CD4-positive, alpha-beta T cell treated with Interferon alpha-2 for 1 hour (primary cell): ENCODE measurements at places on chromosomes 4 and X.

DNA sequence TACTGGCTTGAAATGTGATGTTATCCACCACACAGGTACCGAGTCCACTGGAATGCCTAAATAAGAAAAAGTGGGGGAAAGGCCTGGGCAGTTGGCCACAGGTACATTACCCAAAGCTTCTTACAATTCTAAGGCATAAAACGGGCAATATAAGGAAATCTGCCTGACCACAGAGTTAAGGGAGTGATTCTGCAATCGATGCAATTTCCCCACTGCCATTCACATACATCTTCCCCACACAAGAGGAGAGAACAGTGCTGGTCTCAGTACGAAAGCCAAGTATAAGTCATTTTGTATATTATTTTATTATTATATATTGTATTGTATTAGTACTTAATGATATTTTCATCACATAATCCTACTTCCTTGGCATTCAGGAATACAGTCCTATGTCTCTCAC, 30.6 kb downstream of the RFC1 start:
- DNase-seq: no peak

GRCh38 chr4:165458471-165458870, 79.7 kb downstream of the CPE start:
- no peak for DNase-seq

DNA sequence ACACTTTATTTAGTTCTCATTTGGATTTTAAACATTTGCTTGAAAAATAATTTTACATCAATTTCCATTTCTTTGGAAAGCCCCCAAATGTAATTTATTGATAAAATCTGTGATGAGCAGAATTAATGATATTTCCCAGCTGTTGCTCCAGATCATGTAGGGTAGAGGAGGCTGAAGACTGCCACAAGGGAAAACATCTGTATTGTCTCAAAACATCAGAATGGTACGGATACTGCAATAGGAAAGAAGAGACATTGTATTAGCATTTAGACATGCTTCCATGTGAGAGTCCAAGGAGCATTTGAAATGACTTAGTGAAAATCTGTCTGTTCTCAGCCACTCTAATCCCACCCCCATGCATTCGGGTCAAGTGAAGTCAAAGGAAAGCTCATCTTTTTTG, 14.4 kb downstream of the ADH1A start:
- no peak for DNase-seq

GRCh38 chr4:147244786-147245185, 236.1 kb upstream of the EDNRA start:
- DNase-seq: no peak

DNA sequence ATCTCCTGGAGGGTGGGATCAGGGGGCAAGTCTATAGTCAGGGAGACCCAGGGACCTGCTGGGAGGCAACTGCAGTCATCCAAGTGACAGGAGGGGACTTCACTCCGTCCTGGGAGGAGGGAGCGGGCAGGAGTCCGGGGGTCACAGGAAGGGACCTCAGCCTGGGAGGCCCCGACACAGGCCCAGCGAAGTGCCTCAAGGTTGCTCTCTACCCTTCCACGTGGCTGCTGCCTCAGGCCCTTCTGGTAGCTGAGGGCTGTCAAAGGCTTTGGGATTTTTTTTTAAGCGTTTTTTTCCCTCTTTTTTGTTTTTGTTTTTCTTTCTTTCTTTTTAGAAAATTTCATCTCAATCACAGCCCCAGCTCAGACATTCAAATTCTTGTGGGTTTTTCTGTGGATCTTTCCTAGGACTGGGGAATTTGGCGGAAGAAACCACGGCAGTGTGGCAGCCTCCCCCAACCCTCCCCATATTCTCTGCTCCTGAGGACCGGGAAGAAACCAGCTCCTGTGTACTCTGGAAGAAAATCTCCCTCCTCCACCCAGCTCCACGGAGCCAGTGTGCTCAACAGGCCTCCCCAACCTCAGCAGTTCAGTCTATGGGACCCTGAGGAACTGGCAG, 1.4 kb upstream of the HAUS7 start:
- DNase-seq: no peak

DNA sequence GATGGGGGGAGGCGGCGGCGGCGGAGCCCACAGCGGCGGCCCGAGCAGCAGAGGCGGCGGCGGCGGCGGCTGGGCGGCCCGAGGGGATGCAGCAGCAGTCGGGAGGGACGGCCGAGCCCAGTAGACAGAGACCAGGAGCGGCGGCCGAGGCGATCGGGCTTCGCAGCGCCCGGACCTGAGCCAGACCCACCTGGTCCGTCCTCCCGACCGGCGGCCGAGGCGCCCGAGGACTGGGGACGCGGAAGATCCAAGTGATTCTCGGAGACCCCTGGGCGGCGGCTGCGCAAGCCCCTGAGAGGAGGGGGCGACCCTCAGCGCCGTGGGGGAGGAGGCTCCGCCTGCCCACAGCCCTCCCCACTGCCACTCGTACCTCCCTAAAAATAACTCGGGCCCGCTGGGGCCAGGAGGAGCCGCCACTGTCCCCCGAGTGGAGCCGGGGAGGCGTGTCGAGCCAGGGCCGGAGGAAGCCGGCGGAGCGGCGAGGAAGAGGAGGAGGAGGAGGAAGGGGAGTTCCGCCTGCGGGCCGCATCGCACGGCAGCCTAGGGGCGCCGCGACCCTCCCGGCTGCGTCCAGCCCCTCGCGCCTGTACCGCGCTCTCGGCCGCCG, 608 bp downstream of the RAPGEF2 start:
- peak; percentile 20 for DNase-seq

GRCh38 chrX:19589105-19589504, 73.8 kb upstream of the MAP3K15 start:
- no peak for DNase-seq

- DNase-seq: no peak
These were observed 198.8 kb upstream of the BMP3 start for GRCh38 chr4:80831383-80832361.

- DNase-seq: no peak
These were observed 2092.4 kb upstream of the TENM3 start for GRCh38 chr4:180150818-180151217.

GRCh38 chrX:46551494-46552128, 6.4 kb upstream of the ZNF674 start:
- DNase-seq: no peak

DNA sequence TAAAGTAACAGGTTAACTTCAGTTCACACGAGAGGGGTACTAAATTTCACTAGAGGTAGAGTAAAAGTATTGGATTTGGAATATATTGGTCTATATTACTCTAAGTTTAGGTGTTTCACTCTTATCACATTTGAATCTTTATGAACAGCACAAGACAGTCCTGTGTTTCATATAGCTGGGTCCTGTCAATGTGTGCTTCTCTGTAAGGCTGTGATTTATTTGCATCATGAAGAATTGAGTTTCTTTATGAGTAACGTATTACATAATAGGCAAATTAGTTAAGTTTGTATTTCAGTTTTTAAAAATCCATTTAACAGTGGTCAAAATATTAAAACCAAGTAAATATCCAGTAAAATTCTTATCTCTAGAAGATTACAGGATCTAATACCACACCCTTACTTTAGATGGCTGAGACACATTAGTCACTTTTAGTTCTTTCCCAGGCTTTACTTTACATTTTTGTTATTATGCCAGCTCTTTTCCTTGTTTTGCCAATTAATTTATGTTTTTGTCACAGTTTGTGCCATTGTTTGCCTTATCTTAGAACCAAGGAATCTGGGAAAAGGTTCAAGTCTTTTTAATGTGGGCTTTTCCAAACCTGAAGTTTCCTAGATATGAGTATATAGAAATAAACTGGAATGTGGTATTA, 32.1 kb downstream of the NUDT6 start:
- no peak for DNase-seq

DNA sequence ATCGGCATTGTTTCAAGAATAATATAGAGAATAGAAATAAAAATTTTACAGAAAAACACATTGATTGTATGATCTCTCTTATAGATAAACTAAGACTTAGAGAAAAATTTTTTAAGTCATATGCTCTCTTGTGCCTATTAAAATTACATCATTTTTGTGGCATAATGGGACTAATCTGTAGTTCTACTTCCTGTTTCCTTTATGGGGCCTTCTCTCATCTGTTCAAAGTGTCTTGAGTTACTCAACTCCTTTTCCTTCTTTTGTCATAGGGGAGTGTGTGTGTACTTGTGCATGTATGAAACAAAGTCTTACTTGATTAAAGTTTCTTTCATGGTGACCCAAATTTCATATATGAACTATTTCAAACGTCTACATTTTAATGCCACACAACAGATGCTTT, 1448.9 kb upstream of the TENM3 start:
- no peak for DNase-seq

DNA sequence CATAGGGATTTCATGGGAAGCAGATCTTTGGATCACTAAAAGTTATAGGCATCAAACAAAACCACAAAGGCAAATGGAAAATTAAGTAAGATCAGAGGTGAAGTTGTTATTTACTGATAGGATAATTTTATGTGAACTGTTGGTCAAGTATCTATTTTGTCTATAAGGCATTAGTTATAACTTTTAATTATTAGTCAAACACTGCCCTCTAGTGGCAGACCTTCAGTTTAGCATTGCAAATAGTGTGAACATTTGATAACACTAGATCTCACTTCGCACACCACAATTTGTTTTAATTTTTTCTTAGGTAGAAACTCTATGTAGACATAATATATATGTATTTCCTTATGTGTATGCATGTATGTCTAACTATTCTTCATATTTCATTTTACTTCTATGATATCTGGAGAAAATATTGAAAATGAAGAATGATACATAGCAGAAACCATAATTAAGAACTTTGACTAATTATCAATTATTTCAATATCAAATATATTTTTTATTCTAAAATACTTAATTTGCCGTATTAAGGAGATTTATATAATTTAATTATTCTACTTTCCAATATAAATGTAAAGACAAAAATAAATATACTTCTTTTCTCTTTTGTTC, 214.5 kb upstream of the TACR3 start:
- DNase-seq: peak; percentile 44

DNA sequence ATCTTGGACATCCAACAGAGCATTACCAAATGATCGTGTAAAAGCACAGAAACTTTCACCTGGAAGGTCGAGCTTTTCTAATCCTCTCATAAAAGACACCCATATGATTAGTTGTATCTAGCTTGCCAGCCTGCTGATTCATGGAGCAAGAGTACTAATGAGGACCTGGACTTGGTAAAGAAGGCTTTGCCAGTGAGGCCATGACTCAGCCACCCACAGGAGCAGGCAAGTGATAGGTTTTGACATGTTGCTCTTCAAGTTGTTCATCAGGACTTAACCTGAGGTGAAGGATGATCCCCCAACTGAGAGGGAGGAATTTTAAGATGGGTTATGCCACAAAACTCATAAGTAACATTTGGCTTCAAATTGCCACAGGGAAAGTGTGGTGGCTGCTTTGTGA, 24.7 kb upstream of the EPGN start:
- DNase-seq: no peak

GRCh38 chr4:98659106-98659592, 738 bp upstream of the TSPAN5 start:
- no peak for DNase-seq

GRCh38 chr4:118322831-118323502, 29.8 kb downstream of the PRSS12 start:
- DNase-seq: no peak

- no peak for DNase-seq
These were observed 53.1 kb downstream of the FAM114A1 start for GRCh38 chr4:38920677-38921076.

DNA sequence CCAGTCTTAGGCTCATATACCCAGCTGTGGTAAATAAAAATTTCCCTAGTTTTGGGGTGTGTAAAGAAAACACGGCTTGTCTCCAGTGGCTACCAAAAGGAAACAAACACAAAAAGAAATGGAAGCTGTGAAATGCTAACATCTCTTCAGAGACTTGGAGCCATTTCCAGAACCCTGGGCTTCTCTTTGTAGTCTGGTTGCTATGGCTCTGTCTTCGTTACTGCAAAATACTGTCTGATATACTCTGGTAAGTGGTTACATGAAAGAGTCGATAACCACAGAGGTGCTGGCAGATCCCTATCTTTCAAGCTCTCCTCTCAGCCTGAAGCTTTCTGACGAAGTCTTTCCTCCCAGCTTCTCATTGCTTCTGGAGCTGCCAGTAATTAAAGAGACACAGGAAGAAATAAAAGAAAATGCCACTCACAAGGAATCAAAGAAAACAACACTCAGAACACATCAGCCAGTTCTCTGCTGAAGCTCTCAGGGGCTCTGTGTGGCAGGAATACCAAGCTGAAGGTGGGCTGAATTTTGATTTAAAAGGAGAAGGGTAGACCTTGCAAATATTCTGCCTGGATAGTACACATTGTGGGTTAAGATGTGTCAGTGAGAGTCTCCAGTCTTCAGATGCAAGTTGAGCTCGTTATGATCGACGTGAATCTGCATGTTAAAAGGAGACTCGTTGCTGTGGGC, 107.6 kb upstream of the FAM9C start:
- peak; percentile 65 for DNase-seq

DNA sequence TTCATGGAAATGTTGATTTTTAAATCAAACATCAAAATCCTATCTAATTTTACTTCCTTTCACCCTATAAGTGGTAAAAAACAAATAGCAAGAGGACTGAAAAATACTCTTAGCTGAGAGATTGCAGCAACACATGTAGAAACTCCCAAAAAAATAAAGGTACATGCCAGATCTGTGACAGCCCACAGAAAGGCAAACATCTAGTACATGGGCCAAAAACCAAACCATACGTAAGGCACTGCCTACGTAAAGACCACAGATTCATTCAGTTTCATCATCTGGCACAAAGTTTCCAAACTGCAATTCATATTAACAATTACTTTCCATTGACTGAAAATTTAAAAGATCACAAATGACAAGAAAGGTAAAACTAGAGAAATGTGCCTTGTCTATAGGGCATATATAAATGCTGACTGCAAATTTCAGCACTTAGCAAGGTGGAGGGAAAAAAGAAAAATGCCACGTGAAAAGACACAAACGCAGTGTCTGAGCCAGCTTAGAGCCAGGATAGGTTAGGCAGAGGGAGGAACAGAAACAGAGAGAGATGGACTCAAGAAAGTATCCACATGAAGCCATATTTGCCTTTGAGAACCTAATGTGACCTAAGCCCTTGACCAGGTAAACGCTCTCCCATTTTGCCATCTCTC, 88.1 kb downstream of the TSPAN5 start:
- DNase-seq: no peak

- DNase-seq: no peak
These were observed 110.8 kb upstream of the FAM9B start for GRCh38 chrX:9144701-9145241.

- no peak for DNase-seq
These were observed 10.1 kb upstream of the BMP2K start for GRCh38 chr4:78766026-78766425.

- no peak for DNase-seq
These were observed 108.8 kb upstream of the IGSF1 start for GRCh38 chrX:131397891-131398290.

- DNase-seq: no peak
These were observed 929.7 kb downstream of the C4orf33 start for GRCh38 chr4:130025701-130026100.

DNA sequence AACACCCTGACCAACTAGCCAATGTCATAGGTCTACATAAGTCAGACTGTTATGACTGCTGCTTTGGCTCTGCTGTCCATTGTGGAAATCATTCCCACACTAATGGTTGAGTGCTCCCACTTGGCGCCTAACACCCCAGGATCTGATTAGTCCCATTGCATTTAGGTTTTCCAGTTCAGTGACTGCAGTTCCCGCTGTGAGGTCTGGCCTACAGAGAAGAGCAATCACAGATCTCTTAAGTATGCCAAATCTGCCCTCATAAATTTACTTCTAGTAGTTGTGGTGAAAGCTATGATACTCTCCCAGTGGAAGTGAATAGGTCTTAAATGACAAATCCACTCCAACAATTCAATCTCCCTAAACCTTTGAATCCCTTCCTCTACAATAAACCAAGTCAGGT, 77.3 kb upstream of the IL2 start:
- DNase-seq: no peak
